ENCODE measurements at places on chromosomes 2 and 18. TPM values are rescaled to one million over a fixed set of nuclear protein-coding genes. Genes with fewer than 3 reads are reported as not detected.

AQP12B gene
- total RNA-seq, result not detected

C1QL2 gene
- not detected for total RNA-seq

SPEG gene
- not detected for total RNA-seq

NOSTRIN gene
- 2.5 TPM for total RNA-seq

UGT1A10 gene
- not detected for total RNA-seq

PLA2R1 gene
- total RNA-seq, result 26.9 TPM

ANKRD44 gene
- total RNA-seq, result 3.6 TPM

RFX8 gene
- total RNA-seq, result 0.13 TPM

KCNJ3 gene
- total RNA-seq, result not detected

RESP18 gene
- not detected for total RNA-seq

REV1 gene
- total RNA-seq, result 25.0 TPM

EDAR gene
- not detected for total RNA-seq

TWIST2 gene
- total RNA-seq, result 0.38 TPM

CDH19 gene
- under 0.01 TPM for total RNA-seq

ZAP70 gene
- total RNA-seq, result 0.13 TPM

SCN2A gene
- under 0.01 TPM for total RNA-seq

CCDC85A gene
- total RNA-seq, result 2.2 TPM
